ENCODE measurements at places on chromosomes 2 and 18. TPM values are rescaled to one million over a fixed set of nuclear protein-coding genes. Genes with fewer than 3 reads are reported as not detected.

DNA sequence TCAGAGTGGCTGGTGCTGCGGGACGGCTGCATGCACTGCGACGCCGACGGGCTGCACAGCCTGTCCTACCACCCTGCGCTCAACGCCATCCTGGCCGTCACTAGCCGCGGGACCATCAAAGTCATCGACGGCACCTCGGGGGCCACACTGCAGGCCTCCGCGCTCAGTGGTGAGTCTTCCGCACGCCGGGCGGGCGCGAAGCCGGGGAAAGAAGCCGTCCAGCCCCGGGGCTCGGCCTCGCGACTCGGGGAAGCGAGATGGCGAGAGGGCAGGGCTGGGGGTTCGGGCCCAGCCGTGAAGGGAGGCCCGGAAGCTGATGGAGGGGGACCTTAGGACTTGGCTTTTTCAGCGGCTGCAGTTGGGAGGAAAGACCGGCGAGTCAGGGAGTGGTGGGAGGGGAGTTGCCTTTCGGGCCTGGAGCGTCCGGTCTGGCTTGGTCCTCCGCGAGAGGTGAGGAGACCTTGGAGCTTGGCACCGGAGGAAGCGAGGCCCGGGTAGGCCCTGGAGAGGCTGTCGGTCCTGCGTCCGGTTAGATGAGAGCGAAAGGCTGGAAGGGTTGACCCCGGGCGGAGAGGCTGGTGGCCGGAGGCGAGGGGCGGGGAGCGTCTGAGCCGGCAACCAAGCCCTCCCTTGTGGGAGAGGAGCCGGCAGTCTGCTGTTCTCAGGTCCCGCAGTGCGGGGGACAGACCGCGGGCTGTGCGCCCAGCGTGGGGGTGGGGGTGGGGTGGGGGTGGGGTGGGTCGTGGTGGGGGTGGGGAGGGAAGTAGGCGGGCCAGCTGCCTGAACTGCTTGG is 691 bp downstream of the BIRC6 start:
- DNase-seq: no peak

DNA sequence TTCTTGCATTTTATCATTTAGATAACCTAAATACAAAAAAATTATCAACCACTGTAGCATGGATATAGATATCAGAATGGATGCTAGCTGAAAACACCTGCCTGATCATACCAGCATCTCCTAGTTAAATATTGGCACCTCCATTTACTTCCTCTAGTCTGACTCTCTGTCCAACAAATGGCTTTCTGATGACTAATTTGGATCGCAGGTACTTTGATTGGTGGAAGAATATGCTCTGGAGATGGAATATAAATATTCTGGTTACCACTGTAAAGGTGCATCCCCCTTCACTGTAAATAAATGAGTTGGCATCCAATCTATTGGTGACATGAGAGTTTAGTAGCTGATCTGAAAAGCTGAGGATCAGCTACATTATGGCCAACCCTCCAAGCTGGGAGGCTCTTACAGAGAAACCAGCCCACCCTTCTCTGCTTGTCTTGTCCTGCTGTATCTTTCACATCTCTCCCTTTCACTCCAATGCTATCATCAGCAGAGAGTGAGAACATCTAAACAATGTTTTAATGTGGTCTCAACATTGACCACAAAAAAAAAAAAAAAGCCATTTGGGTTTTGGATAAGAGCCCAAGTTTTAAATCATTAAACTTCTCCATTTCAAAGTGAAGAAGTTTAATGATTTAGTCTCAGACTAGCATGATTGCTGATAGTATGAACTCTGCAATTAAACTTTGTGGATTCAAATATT is 90.5 kb downstream of the PMAIP1 start:
- peak; percentile 2 for DNase-seq

DNA sequence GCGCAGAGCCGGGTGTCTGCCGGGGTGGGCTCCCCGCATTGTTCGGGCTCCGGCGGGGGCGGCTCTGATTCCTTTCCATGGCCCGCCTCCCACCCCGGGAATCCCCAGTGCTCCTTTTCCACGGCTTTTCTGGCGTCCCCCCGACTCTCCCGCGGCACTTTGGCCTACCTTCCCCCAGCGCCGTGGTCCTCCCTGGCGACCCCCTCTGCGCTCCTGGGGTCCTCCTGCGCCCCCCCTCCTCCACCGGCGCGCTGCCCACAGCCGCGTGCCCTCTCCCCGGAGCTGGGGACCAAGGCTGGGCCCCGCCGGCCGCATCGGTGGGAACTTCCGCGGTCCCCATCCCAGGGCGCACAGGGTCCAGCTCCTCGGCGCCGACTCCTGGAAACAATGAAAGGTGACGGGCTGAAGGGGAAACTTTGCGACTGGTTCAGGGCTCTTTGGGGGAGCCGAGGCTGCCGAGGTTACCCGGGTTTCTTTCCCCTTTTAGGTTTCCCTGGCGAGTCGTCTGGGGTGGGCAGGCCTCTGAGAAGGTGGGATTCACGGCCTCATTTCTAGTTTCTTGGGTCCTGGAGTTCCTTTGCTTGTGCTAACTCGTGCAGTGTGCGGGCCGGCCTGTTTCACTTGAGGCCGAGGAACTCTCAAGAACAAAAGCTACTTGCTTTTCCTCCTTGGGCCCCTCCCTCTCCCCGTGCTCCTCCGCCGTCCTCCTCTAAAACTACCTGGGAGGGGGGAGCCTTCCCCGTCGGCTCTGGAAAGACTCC is 2.2 kb downstream of the TGIF1 start:
- DNase-seq: peak; percentile 51

DNA sequence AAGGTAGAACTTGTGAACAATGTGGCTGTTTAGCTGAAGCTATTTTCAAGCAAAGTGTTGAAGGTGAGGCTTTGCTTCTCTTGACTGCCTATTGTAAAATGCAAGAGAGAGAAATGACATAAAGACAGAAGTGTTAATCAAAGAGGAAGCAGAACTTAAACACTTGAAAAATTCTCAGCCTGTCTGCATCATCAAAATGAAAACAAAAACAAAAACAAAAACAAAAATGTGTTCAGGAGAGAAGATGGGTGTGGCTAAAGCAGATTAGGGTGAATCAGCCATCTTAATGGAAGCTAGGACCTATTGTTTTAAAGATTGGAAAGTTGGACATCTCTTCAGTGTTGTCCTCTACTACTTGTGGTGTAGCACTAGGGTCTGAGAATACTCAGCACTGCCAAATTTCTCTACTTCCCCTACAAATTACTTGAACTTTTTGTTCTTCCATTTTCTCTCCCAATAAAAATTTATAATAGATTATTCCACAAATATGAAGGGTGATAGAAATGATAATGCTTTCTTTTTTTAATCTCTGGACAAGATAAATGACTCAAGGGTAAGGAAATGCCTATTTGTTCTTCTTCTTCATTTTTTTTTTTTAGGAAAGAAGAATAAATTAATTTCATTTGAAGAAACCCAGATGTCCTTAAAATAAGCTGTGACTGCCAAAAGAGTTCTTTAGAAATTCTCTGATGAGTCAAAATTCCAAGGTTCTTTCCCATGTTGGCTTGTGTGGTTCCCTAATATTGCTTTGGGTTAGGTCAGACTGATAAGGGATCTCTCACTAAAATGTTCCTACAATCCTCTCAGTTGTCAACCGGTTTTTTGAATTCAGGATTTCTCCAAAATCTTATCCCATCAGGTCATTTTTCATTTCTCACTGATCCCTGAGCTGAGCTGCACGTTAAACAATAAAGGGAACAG is 571.2 kb upstream of the ZEB2 start:
- DNase-seq: no peak

DNA sequence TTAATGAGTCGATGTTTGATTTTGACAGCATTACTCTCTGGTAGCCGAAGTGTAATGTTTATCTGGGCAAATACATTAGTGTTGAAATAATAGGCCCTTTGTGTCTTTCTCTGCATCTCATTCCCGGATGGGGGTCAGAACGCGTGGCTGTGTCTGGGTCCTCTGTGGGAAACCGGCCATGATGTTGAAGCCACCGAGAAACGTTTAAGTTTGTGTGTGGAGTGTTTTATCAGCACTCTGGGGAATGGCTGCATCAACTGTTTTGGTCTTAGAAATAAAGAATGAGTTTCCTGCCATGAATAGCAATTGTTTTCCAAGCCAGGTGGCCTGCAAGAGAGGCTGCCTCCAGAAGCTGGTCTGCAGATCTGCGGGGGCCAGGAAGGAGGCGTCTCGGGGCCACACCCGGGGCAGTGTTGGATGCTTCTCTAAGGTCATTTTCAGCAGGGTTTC is 69.7 kb downstream of the RNF144A start:
- DNase-seq: no peak

Gene AQP12B
- total RNA-seq: not detected

Gene CROCC2
- total RNA-seq: not detected

Data from HT1080 (cell line).